ENCODE measurements at places on chromosomes 3 and 15. TPM values are rescaled to one million over a fixed set of nuclear protein-coding genes. Genes with fewer than 3 reads are reported as not detected.

Gene PTH1R
- polyA plus RNA-seq, result not detected

Gene GABRR3
- not detected for polyA plus RNA-seq

DNA sequence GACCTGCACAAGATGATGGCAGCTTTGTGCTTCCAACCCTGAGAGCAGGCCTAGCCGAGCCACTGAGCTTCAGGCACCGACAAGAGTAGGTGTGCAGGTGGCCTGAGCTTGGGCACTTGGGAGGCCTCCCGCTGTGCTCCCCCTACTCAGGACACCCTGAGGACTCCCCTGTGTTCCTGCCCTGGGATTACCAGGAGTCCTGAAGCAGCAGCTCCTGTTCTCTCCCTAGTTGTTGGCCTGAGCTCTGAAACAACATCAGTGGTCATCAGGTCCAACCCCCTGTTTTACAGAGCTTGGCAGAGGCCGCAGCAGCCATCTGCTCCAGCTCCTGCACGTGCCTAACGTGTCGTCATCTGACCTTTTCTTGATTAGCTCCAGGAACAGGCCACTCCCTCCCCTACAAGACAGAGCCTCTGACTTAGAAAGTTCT lies 8.0 kb upstream of the MESP2 start:
- DNase-seq, result no peak

DNA sequence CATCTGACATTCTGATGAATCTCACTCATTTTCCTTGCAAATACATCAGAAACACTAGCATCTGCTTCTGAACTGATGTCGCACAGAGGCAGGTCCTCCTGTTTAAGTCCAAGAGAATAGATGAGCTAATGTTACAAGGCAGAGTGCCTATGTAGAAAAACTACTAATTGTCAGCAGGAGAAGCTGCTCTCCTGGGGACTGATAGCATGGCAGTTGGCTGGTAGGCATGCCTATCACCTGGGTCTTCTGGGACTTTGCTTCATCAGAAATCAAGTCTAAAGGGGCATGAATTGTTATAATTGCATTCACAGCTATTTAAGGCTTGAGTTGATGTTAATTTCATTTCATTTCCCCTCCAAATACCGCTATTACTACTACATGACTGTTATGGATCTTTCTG lies 457.2 kb downstream of the RAP2B start:
- DNase-seq, result no peak

- no peak for DNase-seq
Observed at GRCh38 chr3:117666812-117667211, 957.2 kb downstream of the TUSC7 start.

DNA sequence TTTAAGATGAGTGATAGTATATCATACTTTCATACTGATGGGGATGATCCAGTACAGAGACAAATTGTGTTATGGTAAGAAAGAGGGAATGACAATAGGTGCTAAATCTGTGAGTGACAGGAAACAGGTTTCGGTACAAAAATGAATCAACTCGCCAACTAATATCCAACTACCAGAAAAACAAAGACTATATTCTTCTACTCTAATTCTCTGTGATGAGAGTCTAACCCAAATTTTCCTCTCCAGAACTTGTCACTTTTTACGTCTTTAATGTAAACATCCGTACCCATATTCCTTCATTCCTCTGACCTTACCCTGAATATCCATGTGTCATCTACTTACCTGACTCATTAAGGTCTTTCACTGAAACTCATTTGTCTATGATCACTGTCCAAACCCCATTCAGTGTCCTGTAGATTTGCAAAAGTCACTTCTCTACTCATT lies 39.6 kb downstream of the SCAPER start:
- DNase-seq, result no peak

DNA sequence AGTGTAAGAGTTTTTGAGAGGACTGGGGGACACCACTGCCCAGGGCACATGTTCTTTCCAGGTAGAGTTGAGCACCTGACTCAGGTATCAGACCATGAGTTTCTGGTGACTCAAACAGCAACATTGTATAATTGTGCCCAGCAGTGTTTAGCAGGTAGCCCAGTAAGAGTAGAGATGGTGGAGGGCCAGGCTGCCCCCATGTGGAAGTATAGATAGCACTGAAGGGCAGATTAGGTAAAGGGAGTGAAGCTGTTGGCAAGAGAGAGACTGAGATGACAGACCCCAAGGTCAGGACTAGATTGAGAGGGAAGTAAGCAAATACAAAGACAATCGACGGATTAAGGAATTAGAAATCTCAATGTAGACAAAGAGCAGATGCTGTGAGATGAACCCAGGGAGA lies 74.6 kb downstream of the TRIM42 start:
- DNase-seq, result no peak

- no peak for DNase-seq
Observed at GRCh38 chr15:100768501-100768931, 111.1 kb upstream of the ALDH1A3 start.

DNA sequence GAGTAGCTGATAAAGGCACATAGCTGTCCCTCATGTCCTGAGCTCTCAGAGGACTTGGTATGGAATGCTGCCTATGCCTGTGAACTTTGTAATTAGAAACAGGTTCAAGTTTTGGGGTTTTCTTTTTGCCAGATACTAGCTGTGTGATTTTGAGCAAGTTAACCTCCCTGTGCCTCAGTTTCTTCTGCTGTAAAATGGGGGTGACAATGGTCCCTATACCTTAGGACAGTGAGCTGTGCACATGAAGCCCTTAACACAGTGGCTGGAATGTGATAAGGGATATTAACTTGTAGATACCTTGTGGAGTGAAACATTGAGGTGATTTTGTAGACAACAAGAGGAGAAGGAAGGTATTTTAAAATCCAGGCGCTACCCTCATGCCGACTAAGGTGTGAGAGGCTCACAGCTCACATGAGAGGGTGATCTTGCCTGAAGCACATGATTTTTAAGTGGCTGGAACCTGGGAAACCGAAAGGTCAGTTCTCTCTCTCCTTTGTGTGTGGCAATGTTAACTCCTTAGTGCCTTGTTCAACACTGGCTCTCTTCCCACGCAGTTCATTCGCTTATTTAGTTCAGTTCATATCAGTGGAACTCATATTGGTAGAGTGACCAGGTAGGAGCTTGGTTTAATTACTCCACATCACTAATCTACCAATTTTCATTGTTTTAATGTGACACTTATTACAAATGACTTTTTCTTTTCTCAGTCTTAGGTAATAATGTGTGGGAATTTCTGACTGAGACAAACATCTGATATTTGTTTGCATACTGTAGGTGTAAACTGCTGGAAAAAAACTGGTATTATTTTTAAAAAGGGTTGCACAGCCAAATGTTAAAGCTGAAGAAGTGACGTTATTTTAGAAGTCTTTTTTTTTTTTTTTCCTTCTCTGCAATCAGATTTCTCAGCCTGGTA lies 236.2 kb downstream of the ITPR1 start:
- no peak for DNase-seq

- DNase-seq, result no peak
Observed at GRCh38 chr3:194166682-194167479, 30.9 kb downstream of the HES1 start.

Data from keratinocyte (primary cell).